ENCODE measurements at places on chromosomes 6 and 20.

GRCh38 chr20:8401556-8401955 is 269.5 kb downstream of the PLCB1 start:
- no peak for DNase-seq

GRCh38 chr6:139736325-139736906 is 362.0 kb upstream of the CITED2 start:
- DNase-seq, result no peak

DNA sequence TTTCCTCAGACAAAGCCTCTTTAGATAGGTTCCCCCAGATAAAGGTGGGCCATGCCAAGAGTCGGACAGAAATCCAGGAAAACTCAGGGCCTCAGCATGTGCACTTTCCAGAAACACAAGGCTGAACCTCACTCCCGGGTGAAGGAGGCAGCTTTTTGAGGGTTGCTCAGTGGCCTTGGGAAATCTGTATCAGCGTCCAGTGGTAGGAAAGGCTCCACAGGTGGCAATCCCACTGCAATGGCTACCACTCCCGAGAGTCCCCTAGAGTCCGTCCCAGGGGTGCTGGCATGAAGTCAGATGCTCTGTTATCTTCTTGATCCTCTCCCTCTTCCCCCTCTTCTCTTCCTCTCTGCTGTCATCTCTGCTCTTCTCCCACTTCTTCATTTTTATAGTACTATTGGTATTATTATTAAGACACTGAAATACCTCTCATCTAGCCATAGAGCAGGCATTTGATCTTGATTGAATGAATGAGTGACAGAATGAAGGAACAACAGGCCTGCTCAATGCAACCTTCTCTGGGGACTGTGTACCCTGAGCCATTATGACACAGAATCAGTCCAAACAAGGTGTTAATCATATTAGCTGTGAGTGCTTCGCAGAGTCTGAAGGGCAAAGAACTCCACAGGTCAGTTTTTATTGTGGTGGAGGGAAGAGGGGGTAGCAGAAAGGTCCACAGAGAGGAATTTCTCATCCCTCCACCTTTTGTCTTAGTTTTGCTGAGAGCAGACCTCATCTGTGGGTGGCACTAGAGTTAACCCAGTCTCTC is 13.3 kb downstream of the SLC22A1 start:
- no peak for DNase-seq

- no peak for DNase-seq
Measured at GRCh38 chr20:62564456-62565245, 77.7 kb upstream of the SLCO4A1 start.

- DNase-seq, result no peak
Measured at GRCh38 chr6:141470810-141471209, 661.9 kb upstream of the GJE1 start.

DNA sequence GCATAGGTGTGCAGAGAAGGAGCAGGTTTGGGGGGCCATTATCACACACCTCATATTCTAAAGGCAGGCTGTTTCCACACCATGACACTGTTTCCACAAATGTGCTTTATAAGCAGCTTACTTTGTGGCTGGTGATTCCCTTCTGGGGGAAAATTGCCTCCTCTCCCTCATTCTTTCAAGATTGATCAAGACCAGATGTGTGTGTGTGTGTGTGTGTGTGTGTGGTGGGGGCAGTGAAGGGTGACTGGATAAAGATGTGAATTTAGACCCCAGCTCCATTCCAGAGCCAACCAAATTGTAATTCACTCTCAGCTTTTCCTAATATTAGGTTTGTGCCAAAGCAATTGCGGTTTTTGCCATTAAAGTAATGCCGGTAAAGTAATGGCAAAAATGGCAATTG is 45.6 kb downstream of the EDN3 start:
- DNase-seq, result no peak

DNA sequence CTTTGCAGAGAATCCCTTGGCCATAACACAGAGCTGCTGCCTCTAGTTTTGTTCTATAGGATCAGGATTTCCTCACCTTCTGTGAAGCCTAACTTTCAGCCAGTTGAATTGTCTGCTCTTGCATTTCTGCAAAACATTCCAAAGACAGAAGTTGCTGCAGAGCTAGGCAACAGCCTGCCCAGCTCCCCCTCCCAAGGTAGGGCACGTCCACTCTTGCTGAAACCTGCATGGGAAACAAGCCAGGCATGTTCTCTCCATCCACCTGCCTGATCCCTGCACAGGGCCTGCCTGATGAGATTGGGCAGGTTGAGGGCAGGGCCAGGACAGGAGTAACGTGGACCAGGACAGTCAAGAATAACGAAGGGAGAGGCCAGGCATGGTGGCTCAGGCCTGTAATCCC is 58.9 kb upstream of the NAA20 start:
- no peak for DNase-seq

DNA sequence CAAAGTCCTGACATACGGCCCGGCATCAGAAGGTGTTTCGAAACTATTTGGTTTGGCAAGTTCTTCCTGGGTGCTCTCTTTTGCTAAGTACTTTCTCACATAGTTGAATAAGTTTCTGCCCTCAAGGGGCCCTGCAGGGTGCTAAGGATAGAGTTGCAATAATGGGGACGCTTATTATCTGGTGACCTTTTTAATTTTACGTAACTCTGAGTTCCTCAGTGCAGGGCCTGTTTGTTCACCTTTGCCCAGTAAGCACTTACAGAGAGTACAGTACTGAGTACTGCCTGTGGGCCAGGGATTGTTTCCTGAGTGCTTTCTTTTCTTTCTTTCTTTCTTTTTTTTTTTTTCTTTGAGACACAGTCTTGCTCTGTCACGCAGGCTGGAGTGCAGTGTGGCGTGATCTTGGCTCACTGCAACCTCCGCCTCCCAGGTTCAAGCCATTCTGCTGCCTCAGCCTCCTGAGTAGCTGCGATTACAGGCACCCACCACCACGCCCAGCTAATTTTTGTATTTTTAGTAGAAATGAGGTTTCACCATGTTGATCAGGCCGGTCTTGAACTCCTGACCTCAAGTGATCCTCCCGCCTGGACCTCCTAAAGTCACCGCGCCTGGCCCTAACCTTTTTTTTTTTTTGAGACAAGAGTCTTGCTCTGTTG is 4.5 kb upstream of the PXMP4 start:
- DNase-seq, result no peak

- no peak for DNase-seq
Measured at GRCh38 chr20:13659288-13659687, 20.6 kb upstream of the TASP1 start.

DNA sequence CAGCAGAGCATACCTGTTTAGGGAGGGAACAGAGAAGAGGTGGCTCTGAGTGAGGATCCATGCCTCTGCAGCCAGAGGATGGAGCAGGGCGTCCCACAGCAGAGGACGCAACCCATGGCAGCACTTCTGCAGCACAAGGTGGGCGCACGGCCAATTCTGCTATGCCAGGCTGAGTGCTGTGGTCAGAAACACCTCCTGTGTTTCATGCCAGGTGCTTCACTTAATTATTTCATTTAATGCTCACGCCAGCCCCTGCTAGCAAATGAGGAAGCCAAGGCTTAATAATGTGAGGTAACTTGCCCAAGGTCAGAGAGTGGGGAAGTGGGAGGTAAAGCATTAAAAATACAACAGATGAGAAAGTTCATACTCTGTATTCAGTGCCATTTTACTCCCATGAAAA is 68.5 kb upstream of the PTGIS start:
- no peak for DNase-seq

DNA sequence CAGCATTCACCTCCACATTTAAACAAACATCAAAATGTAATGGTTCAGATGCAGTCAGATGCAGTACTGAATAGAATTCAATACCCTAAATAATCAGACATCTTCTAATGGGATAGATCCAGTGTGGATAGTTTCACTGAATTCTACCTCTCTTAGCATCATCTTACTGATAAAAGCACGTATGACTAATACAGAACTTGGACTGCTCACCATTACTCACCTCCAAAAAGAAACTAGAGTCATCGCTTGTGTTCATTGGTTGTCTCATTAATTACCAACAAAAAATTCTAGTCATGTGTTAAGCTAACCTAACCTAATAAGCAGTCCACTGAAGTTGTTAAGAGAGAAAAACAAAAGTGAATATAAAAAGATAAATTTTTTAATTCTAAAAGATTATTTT is 165.9 kb upstream of the IRAK1BP1 start:
- no peak for DNase-seq

GRCh38 chr6:93786474-93787330 is 367.3 kb upstream of the EPHA7 start:
- DNase-seq, result no peak

DNA sequence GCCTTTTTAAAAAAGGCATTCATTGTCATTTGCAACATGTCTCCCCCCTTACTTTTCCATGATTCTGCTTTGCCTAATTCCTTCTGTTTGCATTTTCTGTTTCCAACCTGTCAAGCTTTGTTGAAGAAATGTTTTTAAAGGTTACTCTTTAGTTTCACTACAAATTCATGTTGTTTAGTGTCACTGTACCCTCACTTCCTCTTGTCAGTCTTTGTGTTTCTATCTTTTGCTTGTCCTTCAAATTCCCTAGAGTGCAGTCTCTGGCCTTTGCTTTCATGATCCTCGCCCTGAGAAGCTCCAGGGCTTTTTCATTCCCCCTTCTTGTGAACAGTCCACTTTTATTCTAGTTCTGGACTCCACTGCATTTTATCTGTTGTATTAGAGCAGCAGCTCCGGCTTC is 90.6 kb downstream of the MAP3K4 start:
- no peak for DNase-seq

DNA sequence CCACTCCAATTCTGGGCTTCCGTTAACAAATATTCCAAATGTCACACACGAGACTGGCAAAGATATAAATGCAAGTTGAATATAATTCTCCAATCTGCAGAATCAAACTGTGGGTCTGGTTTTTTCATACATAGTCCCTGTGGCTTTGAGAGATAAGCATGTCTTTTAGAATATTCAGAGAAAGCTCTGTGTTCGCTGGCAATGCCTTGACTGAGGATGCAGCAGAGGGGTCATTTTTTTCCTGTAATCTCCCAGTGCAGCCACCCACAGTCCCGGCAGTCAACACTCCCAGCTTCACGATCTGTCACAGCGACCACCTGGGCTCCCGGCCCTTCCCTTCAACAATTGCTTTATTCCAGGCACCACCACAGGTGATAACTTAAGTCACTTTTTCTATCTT is 30.5 kb downstream of the MUC22 start:
- no peak for DNase-seq

DNA sequence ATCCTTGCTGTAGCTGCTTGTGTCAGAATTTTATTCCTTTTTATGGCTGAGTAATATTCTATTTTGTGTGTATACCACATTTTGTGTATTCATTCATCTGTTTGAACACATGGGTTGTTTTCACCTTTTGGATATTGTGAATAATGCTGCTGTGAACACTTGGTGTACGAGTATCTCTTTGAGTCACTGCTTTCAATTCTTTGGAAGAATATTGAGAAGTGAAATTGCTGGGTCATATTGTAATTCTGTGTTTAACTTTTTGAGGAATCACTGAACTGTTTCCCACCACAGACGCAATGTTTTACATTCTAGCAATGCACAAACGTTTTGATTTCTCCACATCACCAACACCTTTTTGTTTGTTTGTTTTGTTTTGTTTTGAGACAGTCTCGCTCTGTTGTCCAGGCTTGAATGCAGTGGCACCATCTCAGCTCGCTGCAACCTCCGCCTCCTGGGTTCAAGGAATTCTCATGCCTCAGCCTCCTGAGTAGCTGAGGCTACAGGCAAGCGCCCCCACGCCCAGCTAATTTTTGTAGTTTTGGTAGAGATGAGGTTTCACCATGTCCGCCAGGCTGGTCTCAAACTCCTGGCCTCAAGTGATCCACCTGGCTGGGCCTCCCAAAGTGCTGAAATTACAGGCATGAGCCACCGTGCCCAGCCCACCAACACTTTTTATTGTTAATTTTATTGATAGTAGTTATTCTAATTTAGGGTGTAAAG is 21.7 kb downstream of the CPXM1 start:
- no peak for DNase-seq

- no peak for DNase-seq
Measured at GRCh38 chr6:110345025-110345424, 13.1 kb downstream of the METTL24 start.

DNA sequence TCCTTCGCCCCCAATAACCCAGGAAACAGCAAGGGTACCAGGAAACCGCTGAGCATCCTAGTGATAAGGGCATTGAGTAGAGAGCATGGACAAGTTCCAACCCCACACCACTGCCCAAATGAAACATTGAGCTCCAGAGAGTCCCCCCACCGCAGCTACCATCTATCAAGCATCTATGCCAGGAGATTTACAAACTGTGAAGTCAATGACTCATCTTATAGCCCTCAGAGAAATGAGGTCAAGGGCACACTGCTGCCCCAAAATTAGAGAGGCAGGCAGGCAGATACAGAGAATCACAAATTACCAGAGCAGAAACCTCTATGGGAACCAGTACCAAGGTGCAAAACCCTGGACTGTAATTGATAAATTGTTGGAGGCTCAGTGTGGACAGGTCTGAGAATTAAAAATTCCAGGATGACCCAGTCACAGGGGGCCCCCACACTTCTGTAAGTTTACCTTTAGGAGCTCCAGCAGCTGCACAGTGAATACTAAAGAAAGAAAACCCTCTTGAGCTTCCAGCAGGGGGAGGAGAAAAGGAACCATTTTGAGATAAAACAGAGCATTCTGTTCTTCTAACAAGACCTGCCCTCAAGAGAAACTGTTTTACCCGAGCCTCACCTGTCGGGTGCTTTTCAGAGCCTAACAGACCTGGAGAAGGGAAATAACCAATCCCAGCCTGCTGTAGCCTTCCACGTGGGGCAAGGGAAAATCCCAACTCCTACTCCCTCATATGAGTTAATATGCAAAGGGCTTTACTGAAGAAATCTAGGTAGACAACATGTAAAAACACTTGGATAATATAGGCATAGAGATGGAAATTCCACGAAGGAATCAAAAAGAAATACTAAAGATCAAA is 118.0 kb upstream of the ARID1B start:
- no peak for DNase-seq

DNA sequence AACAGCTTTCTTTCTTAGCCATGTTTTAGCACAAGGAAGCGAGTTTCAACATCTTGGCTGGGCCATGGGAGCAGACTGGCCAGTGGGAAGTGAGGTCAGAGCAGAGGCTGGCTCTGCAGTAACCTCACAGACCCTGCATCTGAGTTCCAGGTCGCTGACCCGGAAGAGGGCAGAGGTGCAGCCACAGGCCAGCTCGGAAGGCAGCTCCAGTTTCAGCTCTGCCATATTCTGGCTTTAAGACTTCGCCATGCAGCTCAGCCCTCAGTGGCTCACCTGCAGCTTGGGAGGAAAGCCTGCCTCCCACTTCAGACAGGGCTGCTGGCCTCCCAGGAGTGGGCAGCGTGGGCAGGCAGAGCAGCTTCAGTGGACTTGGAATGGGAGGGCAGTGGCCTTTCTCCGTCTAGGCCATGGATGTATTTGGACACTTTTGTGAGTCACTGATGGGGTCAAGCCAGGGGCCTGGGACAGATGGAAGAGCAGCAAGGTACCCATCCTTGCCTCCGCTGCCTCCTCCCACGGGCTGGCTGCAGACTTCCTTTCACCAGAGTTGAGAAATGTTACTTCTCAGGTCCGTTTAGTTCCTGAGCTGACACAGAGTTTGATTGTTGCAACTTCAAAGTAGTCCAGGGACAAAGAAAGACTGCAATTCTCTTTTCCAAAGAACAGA is 18.5 kb downstream of the CST8 start:
- DNase-seq, result no peak

GRCh38 chr6:129679758-129680157 is 30.2 kb downstream of the ARHGAP18 start:
- DNase-seq, result no peak

All from GOT3 (cell line).